ENCODE measurements at places on chromosomes 1 and 21. TPM values are rescaled to one million over a fixed set of nuclear protein-coding genes. Genes with fewer than 3 reads are reported as not detected.
A peak's percentile ranks its signal among the peaks of the same experiment; 100 is the strongest.

The ARHGEF10L gene
- 12.1 TPM for polyA plus RNA-seq

- DNase-seq: no peak
- no peaks in the 10 kb centered on the region for H3K4me1 ChIP-seq
- H3K27me3 ChIP-seq: no peaks in the 10 kb centered on the region
- no peaks in the 10 kb centered on the region for H3K36me3 ChIP-seq
- H3K27ac ChIP-seq: no peak overlapping the region
Measured at GRCh38 chr1:233990486-233990885, 86.0 kb downstream of the SLC35F3 start.

- H3K36me3 ChIP-seq: peaks cover 7% of the 10 kb centered on the region
- DNase-seq: no peak
- no peaks in the 10 kb centered on the region for H3K27me3 ChIP-seq
- H3K4me1 ChIP-seq: no peaks in the 10 kb centered on the region
Measured at GRCh38 chr1:113178106-113178505, 105.1 kb downstream of the LRIG2 start.

DNA sequence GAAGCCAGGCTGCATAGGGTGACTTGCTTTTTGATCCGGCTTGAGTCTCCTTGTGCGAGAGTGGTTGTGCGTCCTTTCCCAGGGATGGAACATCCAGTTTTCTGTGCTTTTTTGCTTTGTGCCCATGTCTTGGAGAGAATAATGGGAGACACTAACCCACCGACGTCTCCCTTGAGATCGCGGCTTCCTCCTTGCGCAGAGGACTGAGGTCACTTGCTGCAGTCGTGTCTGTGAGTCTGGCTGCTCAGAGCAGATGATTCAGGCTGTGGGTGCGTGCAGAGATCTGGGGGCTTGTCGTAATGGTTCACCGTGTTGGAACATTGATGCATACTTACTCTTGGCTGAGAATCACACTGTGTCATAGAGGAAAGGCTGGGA, 164.5 kb upstream of the CACNA1E start:
- H3K27me3 ChIP-seq: peaks cover 76% of the 10 kb centered on the region
- H3K4me3 ChIP-seq: peak overlapping the region; percentile 77
- no peak for DNase-seq
- H3K4me1 ChIP-seq: peaks cover 21% of the 10 kb centered on the region
